ENCODE measurements at places on chromosomes 12 and 14.
A peak's percentile ranks its signal among the peaks of the same experiment; 100 is the strongest.

GRCh38 chr12:102503056-102503681, 22.8 kb upstream of the IGF1 start:
- no peak for DNase-seq

- no peak for DNase-seq
These were observed 84.9 kb upstream of the FOXG1 start for GRCh38 chr14:28681681-28682080.

- DNase-seq, result no peak
These were observed 43.6 kb upstream of the PPP2R5C start for GRCh38 chr14:101717663-101718490.

DNA sequence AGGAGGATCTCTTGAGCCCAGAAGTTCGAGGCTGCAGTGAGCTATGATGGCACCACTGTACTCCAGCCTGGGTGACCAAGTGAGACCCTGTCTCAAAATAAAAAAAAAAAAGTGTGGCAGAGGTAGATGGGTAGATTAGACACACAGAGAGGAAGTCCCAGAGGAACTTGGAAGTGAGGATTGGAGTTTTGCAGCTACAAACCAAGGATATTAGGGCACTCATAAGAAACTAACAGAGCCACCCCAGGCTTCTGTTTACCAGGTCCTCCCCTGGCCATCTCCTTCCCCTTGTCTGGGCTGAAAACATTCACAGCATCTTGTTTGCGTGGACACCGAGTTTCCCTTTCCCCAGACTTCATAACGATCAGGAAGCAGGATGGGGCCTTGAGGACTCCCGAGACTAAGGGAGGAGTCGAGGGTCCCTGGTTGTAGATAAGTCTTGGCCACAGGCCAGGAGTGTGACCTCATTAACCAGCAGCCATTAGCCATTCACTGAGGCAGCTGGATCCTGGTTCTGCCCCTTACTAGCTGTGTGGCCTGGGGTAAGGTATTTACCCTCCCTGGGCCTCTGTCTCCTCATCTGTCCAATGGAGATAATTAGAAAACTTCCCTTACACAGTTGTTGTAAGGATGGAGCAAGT, 2.1 kb downstream of the MAP1LC3B2 start:
- DNase-seq, result no peak

GRCh38 chr14:68658943-68659931, 133.6 kb downstream of the ZFP36L1 start:
- DNase-seq, result no peak

GRCh38 chr14:99752486-99753121, 40.6 kb upstream of the EML1 start:
- DNase-seq, result no peak

- DNase-seq, result no peak
These were observed 37.5 kb downstream of the PLCZ1 start for GRCh38 chr12:18700271-18700670.

- no peak for DNase-seq
These were observed 777.4 kb downstream of the BCL11B start for GRCh38 chr14:98494582-98494981.

DNA sequence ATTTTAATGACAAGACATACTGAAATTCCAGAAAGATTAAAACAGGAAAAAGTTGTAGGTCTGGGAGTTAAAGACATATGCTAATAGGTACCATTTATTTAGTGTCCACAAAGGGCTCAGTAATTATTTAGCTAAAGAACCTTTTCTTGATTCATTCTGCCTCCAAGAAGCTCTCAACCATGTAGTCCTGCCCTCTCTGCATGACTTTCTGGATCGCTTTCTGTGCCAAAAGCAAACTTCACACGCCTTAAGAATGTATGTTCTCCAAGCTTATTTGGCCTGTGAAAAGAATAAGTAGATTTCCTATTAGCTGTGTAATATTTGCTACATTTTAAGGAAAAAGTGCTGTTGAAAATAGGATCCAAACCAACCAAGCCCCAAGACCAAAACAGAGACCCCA, 291.7 kb downstream of the C12orf75 start:
- no peak for DNase-seq

DNA sequence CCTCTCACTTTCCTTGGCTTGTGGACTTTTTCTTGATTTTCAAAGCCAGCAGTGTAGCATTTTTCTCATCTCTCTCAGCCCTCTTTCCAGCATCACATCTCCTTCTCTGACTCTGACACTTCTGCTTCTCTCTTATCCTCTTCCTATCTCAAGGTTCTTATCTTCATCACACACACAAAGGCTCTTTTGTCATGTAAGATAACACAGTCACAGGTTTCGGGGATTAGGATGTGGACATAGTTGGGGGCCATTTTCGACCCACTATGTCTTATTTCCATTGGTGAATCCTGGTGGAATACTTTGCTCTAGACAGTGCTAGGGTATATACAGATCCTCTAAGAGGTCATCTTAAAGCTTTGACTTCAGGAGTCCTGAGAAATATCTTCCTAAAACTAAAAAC, 719.3 kb upstream of the TBX3 start:
- DNase-seq, result no peak

- no peak for DNase-seq
These were observed 18.5 kb downstream of the FAM234B start for GRCh38 chr12:13062669-13063068.

- no peak for DNase-seq
These were observed 9.8 kb downstream of the EXOC3L4 start for GRCh38 chr14:103104389-103104653.

DNA sequence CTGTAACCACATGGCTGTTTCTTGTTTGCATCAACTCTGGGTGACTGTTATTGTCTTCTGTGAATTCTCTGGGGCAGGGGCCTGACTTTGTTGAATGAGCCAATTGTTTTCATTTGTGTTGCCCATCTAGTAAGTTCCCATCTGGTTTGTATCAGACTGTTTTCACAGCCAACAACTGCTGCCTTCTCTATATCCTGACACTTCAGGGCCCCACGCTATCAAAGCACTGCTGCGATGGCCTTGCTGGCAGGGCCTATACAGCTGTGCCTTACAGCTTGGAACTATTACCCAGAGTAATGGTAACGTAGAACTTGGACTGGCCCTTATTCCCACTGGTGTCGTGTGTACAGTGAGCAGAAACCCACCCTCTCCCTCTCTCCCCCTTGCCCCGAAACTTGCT, 104.3 kb upstream of the DACT1 start:
- DNase-seq, result peak; percentile 17

DNA sequence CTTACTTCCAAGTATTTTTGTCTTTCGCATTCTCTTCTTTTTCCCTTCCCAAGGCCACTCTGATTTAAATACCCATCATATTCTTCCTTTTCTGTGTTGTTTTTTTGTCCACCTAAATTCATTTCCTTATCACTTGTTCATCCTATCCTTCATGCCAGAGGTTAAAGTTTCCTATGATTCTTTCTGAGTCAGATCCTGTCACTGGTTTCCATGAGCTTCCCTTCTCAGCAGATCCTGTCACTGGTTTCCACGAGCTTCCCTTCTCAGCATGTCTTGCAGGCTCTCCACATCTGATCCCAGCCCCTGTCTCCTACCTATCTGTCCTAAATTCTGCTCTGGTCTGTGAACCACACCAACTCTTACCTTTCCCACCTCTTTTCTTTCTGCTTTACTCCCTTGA, 311.8 kb upstream of the RGS6 start:
- no peak for DNase-seq

- peak; percentile 35 for DNase-seq
These were observed 177.9 kb downstream of the PHLDA1 start for GRCh38 chr12:75853626-75854025.

DNA sequence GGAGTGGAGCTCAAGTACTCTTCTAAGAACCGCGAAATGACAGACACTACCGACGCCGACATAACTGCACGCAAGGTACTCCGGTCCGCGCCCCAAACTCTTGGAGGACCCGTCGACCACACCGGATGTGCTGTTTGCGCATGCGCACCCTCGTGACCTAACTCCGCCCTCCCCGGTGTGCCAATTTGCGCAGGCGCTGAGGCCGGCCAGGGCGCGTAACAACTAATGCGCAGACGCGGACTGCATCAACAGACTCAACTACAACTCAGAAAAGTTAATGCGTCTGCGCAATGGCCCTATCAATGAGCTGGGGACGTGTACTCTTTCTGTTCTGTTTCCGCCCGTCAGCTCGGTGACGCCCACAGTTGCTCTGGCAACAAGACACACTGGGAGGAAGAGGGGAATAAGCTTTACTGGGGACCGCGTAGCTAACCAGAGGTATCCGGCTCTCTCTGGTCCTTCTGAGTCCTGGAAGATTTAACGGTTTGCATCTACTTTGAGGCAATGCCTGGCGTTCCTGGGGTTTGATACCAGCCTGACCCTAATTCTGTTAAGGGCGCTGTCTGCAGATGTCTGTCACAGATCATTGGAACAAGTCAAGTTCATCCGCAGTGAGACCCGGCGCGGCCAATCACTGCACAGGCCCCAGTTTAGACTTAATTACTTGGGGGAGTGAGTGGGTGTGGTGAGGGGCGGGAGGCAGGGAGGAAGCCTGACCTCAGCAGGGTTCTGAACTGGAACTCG, at the start of gene DAD1:
Gene DAD1 (minus strand): TSS at position 129 of the 744 bp plus-strand sequence. CDS start 67 bp downstream, at position 62.
- peak; percentile 98 for DNase-seq

GRCh38 chr12:13945641-13946040, 35.8 kb downstream of the GRIN2B start:
- DNase-seq, result no peak

- DNase-seq, result no peak
These were observed 67.5 kb downstream of the TNFAIP2 start for GRCh38 chr14:103190741-103191140.

DNA sequence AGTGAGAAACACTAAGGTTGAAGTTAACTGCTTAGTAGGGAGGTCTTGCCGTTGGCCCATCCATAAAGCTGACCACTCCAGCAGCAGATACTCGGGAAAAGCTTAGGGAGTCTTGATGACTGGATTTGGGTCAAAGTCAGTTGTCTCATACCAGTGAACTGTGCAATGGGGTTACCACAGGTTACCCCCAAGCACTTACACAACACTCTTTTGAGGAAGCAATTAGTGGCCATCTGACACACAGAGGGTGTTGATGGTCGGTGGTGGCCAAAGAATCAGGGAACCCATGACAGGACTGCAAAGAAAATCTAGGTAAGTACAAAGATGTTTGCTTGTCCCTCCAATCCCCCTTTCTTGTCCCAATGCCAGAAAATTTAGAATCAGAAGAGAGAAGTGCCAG, 410.2 kb downstream of the APAF1 start:
- no peak for DNase-seq

- no peak for DNase-seq
These were observed 251.4 kb upstream of the RGS6 start for GRCh38 chr14:71680736-71681387.

DNA sequence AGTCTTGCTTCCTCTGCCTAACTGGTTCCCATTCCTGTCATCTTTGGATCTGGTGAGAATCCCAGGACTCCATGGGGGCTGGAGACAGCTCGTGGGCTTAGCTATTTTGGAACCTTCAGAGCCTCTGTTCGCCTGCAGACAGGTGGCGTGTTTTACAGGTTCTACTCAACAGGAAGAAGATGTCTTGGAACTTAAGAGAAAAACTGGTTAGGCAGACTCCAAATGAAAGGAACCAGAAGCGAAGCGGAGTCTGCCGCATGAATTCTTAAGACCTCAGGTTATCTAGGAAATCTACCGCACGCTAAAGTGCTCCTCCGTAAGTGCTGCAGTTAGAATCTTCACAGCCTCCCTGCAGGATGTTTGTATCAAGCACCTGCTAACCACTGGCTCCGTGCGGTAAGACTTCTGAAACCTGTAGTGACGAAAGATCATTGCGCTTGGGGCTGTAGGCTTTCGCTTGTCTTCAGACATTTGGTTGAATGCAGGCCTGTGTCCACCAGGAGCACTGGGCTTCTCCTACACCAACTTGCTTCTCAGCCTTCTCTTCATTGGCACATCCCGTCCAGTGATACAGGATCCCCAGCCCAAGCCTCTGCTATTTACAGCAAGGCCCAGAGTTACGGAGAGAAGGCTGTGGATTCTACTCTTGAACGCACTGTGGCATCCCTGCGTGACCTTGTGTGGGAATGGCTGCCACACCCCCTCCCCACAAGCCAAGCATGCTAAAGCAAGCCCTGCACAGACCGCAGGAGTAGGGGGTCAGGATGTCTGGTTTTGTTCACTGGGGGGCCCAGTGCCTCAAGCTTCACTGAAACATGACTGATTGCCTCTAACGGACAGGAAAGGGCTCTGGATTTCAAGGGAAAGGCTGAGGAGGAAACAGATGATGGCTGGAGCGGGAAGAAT, 35.0 kb downstream of the ACADS start:
- no peak for DNase-seq

- no peak for DNase-seq
These were observed 99.8 kb upstream of the NRXN3 start for GRCh38 chr14:78070344-78070743.

DNA sequence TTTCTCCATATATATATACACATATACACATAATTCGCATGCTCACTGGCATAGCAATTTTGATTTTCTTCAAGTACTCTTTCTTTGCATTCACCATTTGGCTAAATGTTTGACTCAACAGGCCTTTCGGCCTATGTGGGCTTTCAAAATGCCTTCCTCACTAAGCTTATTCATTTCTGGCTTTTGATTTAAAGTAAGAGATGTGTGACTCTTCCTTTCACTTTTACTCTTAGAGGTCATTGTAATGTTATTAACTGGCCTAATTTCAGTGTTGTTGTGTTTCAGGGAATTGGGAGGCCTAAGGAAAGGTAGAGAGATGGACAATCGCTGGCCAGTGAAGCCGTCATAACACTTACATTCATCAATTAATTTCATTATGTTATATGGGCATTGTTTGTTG, 14.5 kb upstream of the KLRD1 start:
- no peak for DNase-seq

- DNase-seq, result no peak
These were observed 52.7 kb downstream of the CYP46A1 start for GRCh38 chr14:99736603-99737371.

DNA sequence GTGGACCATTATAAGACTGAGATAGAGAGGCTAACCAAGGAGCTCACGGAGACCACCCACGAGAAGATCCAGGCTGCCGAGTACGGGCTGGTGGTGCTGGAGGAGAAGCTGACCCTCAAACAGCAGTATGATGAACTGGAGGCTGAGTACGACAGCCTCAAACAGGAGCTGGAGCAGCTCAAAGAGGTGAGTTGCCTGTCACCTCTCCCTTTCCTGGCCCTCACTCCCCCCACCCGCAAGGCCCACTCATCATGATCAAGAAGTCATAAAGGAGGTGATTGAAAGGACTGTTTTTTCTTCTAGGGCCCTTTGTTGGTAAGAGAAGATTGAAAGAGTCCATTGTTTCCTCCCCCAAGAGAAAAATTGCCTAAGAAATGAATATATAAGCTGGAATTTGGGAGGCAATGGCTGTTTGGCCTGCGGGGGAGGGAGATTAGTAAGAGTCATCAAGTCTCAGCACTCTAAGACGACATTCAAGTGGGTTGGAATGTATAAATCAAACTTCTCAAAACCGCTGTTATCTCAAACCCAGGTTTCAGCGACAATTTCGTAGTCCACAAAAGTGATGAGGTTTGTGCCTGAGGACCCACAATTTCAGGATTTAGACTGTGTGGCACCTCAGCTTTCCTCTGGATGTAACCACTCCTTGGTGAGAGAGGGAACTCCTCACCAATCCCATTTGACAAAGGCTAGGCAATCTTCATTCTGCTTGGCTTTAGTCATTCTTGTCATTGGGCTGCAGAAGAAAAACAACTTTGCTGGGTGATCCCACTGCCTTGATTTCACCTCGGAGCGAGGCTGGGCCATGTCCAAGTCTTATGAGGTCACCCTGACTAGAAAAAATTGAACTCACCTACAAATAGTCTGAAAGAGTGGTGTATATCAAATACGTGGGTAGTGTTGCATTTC, 966 bp downstream of the BICD1 start:
- no peak for DNase-seq

GRCh38 chr12:108567406-108568337, 5.3 kb downstream of the ISCU start:
- DNase-seq, result no peak

- no peak for DNase-seq
These were observed 174.7 kb downstream of the TTC8 start for GRCh38 chr14:88999137-88999536.

GRCh38 chr12:39442831-39443080, 164 bp downstream of the KIF21A start:
- DNase-seq, result no peak

Measured in glutamatergic neuron (in vitro differentiated cells).